ENCODE measurements at places on chromosomes 2 and 18.

GRCh38 chr2:178229927-178230326 lies 35.6 kb downstream of the OSBPL6 start:
- DNase-seq, result no peak

- DNase-seq, result no peak
Observed at GRCh38 chr18:27579364-27579763, 394.3 kb upstream of the CHST9 start.

GRCh38 chr18:10022365-10022764 lies 108.5 kb downstream of the VAPA start:
- DNase-seq, result no peak

GRCh38 chr2:98576666-98577312 lies 31.5 kb downstream of the COA5 start:
- DNase-seq, result no peak

DNA sequence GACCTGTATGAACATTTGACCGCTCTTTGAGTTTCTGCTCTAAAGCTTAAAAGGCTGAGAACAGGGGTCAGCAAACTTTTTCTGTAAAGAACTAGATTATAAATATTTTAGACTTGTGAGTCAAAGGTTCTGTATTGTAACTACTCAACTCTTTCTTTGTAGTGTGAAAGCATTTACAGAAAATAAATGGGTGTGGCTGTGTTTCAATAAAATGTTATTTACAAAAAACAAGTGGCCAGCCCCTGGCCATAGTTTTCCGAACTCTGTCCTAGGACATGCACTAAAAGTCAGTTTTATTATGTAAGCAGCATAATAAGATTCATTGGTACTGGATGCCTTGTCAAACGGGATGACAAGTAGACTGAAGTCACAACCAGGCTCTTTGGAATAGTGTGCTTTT lies 434.9 kb downstream of the ZEB2 start:
- DNase-seq, result no peak

GRCh38 chr18:9755615-9756014 lies 47.5 kb downstream of the RAB31 start:
- DNase-seq, result no peak

DNA sequence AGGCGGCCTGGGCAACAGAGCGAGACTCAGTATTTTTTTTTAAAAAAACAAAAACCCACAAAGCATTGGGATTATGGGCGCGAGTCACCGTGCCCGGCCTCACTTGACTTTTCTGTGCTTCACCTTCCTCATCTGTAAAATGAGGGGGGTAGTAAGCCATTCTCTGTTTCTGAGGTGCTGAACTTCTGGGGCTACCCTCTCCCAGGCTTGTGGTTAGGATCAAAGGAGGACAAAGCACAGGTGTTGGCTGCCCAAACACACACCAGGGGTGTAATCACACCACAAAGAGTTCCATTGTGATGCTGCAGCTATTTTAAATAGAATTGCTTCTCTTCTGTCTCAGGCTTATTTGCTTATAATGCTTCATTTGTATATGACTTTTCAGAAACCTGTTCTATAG lies 35.8 kb upstream of the INHBB start:
- DNase-seq, result no peak

GRCh38 chr2:57343391-57344006 lies 703.1 kb upstream of the VRK2 start:
- DNase-seq, result no peak

- no peak for DNase-seq
Observed at GRCh38 chr2:145524836-145525235, 1004.9 kb upstream of the ZEB2 start.

DNA sequence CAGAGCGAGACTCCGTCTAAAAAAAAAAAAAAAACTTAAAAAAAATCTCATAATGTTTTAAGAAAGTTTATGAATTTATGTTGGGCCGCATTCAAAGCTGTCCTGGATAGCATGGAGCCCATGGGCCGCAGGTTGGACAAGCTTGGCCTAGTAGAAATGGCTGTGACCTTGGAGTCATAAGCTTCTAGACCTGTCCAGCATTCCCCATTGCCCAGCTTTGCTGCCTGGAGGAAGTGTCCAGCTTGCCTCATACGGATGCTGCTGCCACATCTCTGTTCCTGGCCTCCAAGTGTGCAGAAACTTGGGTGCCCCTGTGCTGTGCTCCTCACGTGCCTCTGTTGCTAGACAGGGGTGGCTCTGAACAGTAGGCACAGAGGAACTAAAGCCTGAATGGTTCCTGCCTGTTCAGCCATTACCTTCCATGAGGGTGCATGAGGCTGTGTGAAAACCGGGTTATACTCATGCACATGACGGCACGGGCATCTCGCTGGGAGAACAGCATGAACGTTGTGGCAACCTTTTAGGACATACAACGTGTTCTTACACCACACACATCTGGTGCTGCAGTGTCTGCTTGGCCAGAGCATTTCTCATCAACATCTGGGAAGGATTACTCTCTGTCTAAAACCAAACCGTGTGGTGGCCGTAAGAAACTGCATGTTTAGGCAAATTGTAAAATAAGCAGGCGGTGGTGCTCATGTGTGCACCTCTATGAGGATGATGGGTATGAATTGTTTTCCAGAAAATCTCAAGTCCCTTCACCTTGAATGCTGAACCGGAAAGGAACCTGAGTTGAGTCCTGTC lies 38.2 kb downstream of the FHOD3 start:
- no peak for DNase-seq

- no peak for DNase-seq
Observed at GRCh38 chr2:238786379-238786778, 61.5 kb upstream of the TWIST2 start.

DNA sequence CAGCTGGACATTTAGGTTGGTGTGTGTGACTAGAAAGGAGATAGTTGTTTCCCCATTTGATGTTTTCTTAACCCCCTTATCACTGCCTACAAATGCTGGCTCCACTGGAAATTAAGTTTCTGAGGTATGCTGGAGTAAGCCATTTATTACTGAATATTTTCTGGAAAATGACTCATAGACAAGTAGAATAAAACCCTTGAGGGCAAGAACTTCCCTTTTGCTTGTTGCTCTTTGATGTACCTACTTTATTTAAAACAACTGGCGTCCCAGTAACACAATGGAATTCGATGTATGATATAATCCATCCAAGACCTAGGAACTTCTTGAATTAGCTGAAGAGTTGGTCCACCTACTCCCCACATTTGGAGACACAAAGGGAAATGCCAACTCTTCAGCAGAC lies 33.3 kb upstream of the SESTD1 start:
- no peak for DNase-seq

GRCh38 chr2:161004379-161004778 lies 155.8 kb upstream of the TANK start:
- DNase-seq, result no peak

DNA sequence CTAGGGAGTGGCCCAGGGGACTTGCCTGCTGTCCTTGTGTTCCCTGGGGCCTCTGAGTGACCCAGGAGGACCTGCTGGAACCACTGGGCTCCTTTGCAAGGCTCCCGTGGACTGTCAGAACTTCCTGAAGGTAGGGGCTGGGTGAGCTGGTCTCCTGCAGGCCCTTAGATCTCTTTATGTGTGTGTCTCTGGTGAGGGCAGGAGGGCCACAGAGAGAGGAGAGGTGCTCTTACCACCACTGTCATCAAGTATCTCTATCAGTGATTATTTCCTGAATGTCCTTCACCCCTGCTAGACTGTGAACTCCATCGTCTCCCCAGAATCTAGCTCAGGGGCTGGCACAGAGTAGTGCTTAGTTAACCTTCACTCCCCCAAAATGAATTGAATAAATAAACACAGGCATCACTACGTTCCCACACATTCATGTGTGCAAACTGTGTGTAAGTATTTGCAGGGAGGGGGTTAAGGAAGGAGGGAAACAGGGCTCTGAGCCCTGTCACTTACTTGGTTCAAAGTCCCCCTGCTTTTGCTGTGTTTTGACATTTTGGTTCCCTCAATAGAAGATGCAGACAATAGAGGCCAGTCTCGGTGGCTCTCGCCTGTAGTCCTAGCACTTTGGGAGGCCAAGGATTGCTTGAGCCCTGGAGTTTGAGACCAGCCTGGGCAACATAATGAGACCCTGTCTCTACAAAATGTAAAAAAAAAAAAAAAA lies 100.8 kb upstream of the HAAO start:
- DNase-seq, result no peak

- no peak for DNase-seq
Observed at GRCh38 chr18:9756933-9757470, 48.9 kb downstream of the RAB31 start.

GRCh38 chr2:167451496-167452289 lies 563.4 kb downstream of the XIRP2 start:
- no peak for DNase-seq

GRCh38 chr2:140091926-140092325 lies 1311.7 kb upstream of the NXPH2 start:
- DNase-seq, result no peak
